ENCODE measurements at places on chromosomes 7 and 10.

- DNase-seq: no peak
Observed at GRCh38 chr10:73914036-73914435, 3.1 kb downstream of the PLAU start.

DNA sequence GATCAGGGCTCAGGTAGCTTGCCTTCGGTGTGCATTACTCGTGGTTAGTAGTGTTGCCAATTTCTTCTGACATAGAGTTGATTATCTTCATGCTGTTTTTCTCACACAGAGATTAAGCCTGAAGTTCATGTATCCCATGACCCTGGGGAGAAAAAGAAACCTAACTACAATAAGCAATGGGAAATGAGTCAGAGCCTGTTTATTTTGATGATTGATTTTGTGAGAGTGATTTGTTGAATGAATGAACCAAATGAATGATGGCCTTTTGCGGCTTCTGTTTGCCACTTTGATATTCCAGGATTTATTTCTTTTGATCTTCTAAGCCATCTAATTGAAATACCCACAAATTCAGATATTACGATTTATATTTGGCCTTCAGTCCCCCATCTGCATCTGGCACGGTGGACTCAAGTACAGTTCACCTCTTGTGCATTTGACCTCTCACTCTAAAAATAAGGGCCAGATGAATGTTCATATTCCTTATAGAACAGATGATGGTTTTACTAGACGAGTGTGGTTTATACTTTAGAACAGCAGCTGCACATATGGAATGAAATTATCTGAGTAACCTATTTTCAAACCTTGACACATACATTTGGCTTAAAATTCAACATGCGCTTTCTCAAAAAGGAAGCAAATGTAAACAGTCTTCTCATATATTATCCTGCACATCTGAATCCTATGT lies 110.7 kb downstream of the PLCE1 start:
- no peak for DNase-seq

DNA sequence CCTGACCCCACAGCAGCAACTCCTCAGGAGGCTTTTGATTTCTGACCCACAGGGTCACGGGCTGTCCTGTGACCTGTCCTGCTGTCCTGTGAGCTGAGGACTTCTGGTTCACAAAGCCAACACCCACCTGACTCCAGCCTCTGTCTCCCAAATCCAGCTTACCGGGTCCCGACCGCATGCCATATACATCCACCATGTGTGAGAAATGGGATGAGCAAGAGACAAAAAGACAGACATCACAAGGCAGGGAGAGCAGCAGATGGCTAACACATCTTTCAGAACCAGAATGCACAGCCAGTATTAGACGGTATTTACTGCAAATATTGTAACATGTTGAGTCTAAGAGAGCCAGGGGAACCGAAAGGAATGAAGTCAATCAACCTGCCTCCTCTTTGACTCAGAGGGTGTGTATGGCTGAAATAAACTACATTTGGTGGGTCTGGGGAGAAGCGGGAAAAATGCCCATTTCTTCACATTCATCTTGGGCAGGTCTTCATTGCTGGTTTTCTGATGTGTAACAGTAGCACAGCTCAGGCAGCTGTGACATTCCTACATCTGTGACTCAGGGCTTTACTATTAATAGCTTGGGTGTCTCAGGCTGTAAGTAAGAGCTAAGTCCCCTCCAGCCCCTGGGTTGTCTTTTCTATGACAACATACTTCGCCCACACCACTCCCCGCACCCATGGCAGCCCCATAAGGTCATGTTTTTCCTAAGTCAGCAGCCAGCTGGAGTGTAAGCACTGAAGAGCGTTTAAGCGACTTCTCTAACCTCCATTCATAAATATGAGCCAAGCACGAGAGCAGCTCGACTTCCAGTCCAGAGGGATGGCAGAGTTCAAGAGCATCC lies 25.0 kb downstream of the ABLIM1 start:
- DNase-seq: no peak

GRCh38 chr7:123650595-123650994 lies 5.1 kb upstream of the LMOD2 start:
- DNase-seq: no peak

DNA sequence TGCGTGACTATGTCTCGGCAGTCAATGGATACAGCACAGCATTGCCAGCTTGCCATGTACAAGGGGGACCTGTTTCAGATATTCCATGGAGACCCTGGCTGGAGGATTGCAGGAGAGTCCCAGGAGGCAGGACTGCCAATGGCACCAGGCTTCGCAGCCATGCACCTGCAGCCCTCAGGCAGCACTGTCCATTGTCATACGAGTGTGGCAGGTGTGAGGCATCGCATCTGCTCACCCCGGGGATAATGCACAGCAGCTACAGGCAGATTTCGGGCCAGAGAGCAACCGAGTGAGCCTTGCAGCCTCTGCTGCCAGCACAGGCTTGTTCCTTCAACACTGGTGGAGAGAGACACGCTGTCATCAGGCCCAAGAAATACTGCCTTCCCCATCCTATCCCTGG lies 415.1 kb downstream of the PAXIP1 start:
- DNase-seq: no peak

GRCh38 chr7:47374538-47374937 lies 207.4 kb downstream of the TNS3 start:
- DNase-seq: no peak

All from T-helper 9 cell (primary cell).